Inflammatory macrophage (primary cell): ENCODE measurements at places on chromosomes 13 and 19.
A peak's percentile ranks its signal among the peaks of the same experiment; 100 is the strongest.

GRCh38 chr19:35044317-35045117, 3.0 kb downstream of the HPN start:
- DNase-seq: peak; percentile 66

- no peak for DNase-seq
Observed at GRCh38 chr13:102751886-102752285, 21.7 kb downstream of the TEX30 start.

DNA sequence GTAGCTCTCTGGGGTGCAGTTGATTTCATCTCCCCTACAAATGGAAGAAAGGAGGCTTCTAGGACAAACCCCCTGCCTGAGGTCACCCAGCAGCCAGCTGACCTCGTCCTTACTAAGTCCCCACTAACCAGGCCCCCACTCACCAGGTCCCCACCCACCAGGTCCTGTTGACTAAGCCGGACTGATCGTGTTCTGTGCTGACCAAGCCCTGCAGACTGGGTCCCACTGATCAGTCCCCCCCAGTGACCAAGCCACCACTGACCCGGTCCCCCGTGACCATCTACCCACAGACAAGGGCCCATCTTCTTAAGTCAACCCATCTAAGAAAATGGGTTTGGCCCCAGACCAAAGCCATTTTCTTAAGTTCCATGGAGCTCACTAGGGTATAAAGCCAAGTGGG, 36.8 kb upstream of the TPM4 start:
- DNase-seq: no peak

DNA sequence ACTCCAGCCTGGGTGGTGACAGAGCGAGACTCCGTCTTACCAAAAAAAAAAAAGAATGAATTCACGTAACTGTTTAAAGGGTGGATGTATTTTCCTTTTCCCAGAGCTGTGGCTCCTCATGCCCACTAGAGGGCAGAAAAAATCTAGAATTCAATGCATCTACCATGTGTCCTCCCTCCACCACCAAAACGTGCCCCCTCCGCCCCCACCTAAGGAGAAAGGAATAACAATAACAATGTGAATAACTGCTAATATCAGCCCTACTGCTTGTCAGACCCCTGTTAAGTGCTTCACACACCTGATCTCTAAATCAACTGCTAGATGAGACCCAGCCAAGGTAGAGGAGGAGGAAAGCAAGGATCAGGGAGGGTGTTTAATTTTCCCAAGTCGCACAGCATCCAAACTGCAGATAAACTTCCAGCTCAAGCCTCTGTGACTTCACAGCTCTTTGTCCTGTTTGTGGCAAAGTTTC, 20.2 kb upstream of the PNMA8B start:
- peak; percentile 43 for DNase-seq

DNA sequence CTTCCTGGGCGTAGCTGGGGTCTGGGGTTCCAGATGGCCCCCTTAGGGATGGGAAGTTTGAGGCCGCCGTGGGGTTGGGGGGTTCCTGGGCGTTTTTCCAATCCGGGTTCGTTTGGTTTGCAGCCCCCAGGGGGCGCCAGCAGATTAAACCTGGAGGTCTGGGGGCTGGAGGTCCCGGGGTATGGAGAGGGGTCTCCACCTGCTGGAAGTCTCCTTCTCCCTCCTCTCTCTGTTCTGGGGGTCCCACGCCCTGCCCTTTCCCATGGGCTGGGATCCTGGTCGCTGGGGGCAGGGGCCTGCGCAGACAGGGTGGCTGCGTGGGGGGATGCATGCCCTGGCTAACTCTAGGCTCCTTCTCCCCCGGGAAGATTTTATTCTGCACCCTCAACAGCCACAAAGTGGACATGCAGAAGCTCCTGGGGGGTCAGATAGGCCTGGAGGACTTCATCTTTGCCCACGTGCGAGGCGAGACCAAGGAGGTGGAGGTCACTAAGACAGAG, 899 bp downstream of the GIPC3 start:
- no peak for DNase-seq

DNA sequence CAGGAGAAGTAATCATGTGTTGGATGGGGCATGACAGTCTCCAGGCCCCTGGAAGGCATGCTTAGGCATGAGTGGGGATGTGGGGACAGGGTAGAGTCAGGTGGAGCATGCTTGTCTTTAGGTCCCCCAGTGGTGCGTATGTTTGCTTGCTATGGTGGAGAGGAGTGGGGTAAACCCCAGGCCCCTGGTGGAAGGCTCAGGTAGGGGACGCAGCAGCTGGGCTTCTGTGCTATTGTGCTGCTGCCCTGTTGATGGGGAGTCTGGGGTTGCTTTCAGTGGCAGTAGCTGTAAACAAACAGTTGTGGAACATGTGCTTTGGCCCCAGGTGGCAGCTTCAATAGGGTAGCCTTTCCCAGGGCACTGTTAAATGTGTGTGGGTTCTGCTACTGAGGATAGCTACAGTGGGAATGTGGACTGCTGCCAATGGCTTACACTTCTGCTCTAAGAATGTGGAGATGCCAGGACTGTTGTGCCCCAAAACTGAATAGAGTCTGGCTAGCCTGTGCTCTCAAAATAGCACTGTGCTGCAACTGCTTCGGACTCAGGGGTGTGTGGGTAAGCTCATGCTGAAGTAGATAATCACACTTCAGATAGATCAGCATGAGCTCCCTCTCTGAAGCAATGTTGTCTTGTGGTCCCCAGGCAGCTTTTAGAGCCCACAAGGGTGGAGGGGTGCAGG, 1257.3 kb downstream of the DIAPH3 start:
- no peak for DNase-seq

DNA sequence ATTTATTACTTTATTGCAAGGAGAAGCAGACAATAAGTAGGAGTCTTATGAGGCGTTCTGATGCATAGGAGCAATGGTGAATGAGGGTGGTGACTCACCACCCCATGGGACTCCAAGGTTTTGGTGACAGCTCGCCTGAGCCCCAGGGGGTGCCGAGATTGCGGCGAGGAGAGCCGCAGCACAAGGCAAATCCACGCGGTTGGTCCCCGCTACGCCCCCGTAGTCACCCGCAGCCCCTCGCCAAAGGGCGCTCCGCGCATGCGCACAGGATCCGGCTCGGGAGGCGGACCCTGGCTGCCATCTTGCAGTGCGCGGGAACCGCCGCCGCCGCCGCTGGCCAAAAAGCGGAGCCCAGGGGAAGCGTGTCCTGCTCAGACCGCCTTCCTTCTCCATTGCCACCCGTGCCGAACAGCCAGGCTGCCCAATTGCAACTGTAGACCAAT, at the start of gene NAA16:
Gene NAA16 (plus strand): TSS at position 305 of the 443 bp plus-strand sequence. CDS start 262 bp downstream, outside the sequence.
- peak; percentile 95 for DNase-seq

- no peak for DNase-seq
Observed at GRCh38 chr19:13864667-13865570, 12.0 kb upstream of the NANOS3 start.

DNA sequence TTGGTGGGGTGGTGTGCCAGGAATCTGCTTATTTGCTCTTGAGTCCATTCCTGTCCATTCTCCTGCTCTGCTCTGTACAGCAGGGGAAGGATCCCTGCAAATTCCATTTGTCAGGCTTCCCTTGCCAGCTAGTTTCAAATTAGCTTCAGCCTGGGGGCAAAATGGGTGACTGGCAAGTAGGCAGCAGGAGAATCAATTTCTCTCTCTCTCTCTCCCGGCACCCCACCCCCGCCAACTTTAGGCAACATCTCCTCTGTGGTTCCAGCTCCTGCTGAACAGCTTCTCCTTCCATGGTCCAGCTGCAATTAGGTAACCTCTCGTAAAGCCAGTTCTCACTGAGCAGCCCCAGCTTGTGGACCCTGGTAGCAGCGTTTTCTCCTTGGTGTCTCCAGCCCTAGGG, 6.7 kb upstream of the MYCBP2 start:
- DNase-seq: peak; percentile 67

- DNase-seq: no peak
Observed at GRCh38 chr13:54606944-54607343, 1578.3 kb downstream of the OLFM4 start.

GRCh38 chr19:28130066-28130511, 1082.9 kb downstream of the UQCRFS1 start:
- no peak for DNase-seq

DNA sequence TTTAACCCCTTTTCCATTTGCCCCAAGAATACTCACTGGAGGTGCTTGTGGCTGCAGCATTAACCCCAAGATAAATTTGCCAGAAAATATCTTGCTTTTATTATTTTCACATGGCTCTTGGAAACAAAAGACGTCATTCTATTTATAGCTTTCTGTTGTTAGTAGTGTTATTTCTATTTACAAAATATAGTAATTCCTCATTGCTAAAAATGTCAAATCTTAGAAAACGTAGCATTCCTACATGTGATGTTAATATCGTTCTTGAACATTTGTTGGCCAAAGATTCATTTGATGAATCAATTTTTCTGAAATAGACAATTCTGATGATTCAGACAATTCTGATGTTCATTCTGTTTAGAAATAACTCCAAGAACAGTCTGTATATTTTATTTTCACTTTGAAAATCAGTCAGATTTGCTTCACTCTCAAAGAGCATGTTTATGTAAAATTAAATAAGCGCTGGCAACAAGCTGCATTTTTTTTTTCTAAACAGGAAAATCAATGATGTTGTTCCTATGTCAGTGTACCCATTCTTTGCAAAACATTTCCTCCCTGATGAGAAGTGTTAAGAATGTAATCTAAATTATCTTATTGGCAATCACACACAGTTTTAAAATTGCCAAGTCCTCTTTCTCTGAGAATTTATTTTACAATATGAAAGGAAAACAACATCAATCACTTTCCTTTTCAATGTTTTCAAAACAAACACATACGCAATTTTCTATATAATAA, 334.0 kb downstream of the KCTD12 start:
- DNase-seq: no peak

- DNase-seq: no peak
Observed at GRCh38 chr13:101868585-101869469, 416.4 kb downstream of the ITGBL1 start.
